ENCODE measurements at places on chromosomes 13 and 19.

- no peak for DNase-seq
Measured at GRCh38 chr13:90732049-90732448, 615.4 kb upstream of the MIR17HG start.

GRCh38 chr13:111347438-111347837, 27.0 kb downstream of the TEX29 start:
- no peak for DNase-seq

- no peak for DNase-seq
Measured at GRCh38 chr13:110380359-110381028, 73.4 kb downstream of the COL4A2 start.

- no peak for DNase-seq
Measured at GRCh38 chr13:28576067-28576466, 81.1 kb upstream of the FLT1 start.

Measured in lower lobe of right lung (tissue), 2 donors.